ENCODE measurements at places on chromosomes 1 and 21.
A peak's percentile ranks its signal among the peaks of the same experiment; 100 is the strongest.

- peak; percentile 92 for DNase-seq
Observed at GRCh38 chr1:5983361-5984103, 8.7 kb downstream of the NPHP4 start.

GRCh38 chr1:224090116-224090515 is 23.8 kb upstream of the FBXO28 start:
- DNase-seq: no peak

- no peak for DNase-seq
Observed at GRCh38 chr1:119422631-119423030, 7.7 kb downstream of the HSD3B2 start.

GRCh38 chr1:21384620-21385019 is 55.3 kb upstream of the NBPF3 start:
- no peak for DNase-seq

DNA sequence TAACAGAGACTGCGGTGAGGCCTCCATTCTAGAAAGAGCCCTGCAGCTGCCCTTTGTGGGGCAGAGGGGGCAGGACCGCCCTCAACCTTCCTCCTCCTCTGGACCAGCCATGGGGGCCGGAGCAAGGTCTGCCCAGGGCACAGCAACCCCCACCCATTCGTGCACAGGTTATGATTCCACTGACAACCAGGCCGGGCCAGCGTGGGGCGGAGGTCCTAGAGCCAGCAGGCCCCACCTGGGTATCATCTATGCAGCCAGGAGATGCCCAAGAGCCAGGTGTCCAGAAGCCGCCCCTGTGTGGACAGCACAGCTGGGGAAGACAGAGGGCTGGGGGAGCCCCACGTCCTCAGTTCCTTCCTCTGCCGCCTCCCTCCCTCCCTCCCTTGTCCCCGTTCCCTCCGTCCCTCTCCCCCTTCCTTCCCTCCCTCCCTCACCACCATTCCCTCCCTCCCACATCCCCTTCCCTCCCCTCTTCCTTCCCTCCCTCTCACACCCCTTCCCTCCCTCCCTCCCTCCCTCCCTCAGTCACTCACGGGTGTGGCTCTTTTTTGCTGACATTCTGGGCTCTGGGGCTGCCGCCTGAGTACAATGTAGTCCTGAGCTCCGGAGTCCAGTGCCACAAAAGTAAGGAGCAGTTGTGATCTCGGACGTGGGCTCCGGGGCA is 12.3 kb downstream of the RNF223 start:
- no peak for DNase-seq

DNA sequence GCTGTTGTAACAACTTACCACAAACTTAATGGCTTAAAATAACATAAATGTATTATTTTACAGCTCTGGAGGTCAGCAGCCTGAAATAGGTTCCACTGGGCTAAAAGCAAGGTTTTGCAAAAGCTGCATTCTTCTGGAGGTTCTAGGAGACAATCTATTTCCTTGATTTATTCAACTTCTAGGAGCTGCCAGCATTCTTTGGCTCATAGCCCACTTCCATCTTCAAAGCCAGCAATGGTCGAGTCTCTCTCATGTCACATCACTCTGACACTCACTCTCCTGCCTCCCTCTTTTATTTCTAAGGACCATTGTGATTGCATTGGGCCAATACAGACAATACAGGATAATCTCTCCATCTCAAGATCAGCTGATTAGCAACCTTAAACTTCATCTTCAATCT is 15.1 kb upstream of the FOXJ3 start:
- DNase-seq: peak; percentile 3

- peak; percentile 43 for DNase-seq
Observed at GRCh38 chr1:61853583-61853982, 111.3 kb downstream of the PATJ start.

- DNase-seq: no peak
Observed at GRCh38 chr1:101111461-101111860, 85.9 kb upstream of the DPH5 start.

GRCh38 chr1:91450260-91450659 is 45.6 kb upstream of the HFM1 start:
- no peak for DNase-seq

- no peak for DNase-seq
Observed at GRCh38 chr1:102529446-102529845, 532.7 kb upstream of the OLFM3 start.

GRCh38 chr1:172239901-172240300 is 180.6 kb upstream of the C1orf105 start:
- DNase-seq: no peak

DNA sequence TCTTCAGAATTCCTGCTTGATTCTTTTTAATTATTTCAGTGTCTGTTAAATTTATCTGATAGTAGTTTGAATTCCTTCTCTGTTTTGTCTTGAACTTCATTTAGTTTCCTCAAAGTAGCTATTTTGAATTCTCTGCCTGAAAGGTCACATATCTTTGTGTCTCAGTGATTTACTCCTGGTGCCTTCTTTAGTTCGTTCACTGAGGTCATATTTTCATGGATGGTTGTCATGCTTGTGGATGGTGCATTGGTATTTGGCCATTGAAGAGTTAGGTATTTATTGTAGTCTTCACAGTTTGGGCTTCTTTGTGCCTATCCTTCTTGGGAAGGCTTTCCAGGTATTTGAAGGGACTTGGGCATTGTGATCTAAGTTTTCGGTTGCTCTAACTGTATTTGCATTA is 267.9 kb downstream of the HHAT start:
- peak; percentile 25 for DNase-seq

DNA sequence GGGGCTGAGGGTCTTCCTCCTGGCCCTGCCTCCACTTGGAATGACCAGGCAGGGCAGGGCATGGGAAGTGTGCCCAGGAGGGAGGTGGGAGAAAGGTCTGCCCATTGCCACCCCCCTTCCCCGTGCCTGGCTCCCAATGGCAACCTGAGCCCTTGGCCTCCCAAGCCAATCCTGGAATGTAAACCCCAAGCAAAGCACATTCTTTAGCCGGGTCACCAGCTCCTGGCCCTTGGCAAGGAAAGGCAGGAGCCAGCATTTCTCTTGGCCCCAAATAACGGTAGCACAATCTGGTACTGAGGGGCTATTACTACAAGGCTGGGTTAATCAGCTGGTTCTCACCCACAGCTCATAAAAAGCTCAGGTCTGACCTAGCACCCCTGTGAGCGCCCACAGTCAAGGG is 6.9 kb upstream of the NUAK2 start:
- DNase-seq: no peak

DNA sequence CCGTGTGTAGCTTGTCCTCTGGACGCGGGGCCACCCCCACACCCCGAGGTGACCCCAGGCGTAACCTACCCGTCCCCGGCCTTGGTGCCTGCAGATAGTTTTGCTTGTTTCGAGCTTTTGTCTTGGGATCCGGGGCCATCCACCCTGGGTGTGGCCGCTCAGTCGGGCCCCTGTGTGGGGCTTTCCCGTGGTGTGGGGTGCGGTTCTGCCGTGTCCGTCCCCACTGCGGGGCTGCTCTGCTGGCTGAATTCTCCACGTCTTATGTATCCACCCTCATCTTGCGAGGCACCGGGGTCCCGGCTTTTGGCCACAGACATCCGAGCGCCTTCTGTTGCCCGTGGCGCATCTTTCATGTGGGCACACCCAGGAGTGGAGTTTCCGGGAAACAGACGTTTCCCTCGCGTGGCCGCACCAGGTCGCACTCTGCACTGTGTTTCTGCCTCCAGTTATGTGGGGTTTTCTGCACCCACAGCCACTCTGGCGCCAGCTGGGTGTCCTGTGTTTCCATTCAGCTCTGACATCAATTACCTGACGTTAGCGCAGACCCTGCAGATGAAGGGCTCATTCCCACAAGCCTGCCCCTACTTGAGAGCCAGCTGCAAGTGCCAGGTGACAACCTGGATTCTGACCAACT is 64.9 kb downstream of the PRKCZ start:
- DNase-seq: no peak

DNA sequence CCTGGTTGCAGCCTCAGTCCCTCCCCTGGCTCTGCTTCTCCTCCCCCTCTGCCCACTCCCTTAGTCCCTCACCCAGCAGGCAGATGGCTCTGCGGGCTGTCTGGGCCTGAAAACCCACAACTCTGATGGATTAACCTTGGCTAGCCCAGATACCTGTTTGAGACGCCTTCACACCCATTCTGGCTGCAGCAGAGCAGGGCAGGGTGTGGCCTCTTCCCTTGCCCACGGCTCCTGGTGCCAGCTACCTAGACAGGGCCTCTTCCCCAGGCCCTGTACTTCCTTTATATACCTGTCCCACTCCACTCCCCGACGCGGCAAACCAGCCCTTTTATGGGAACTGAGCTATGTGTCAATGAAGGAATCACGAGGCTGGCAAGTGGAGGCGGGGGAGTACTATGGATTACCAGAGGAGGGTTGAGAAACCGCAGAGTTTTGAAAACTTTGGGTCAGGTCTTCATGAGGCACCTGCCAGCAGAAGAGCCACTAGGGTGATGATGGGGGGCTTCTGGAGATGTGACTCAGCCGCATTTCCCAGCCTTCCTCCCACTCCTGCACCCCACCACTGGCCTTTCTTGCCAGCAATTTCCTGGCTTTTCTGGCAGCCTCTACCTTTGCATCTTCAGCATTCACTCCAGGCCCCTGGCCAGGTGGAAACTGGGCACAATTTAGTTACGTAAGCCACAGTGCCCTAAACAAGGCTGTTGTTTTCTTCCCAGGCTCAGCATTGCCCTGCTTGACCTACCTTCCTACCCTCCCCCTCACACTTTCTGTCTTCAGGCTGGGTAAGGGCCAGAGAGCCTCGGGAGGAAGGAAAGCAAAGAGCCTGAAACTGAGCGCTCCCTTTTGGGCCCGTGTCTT is at the start of gene CHI3L1:
Gene CHI3L1 (minus strand): TSS at position 259 of the 858 bp plus-strand sequence. CDS start 81 bp downstream, at position 178.
- DNase-seq: no peak

- DNase-seq: no peak
Observed at GRCh38 chr1:214331180-214331579, 50.2 kb downstream of the SMYD2 start.

DNA sequence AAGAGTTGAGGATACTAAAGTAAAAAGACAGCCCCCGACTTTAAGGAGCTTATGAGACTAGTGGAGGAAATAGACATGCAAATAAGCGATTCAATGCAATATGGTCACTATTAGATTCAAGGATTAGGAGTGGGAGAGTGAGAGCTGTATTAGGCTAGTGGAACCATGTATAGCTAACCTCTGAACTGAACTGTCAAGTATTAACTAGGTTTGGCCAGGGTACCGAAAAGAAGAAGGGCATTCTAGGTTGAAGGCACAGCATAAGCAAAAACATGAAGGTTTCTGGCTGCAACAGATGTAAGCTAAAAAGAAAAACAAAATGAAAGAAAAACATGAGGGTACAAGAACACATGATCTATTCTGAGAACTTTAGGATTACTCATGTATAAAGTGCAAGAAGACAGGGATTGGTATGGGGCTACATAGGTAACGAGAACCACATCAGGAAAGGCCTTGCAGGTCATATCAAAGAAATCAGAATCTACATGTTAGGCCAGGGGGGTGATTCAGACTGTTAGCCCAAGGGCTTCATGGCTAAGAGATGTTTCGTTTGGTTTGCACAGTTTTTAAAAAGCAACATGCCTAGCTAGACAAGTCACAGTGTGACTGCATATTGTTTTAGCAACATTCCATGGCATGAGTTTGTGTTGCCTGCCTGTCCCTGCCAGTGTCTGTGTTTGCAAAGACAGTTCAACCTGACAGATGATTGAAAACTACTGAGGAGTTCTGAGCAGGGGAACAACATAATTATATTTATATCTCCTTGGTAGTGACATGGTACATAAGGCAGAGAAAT is 54.4 kb upstream of the HAO2 start:
- no peak for DNase-seq

GRCh38 chr1:40855513-40855912 is 6.7 kb downstream of the CITED4 start:
- no peak for DNase-seq

DNA sequence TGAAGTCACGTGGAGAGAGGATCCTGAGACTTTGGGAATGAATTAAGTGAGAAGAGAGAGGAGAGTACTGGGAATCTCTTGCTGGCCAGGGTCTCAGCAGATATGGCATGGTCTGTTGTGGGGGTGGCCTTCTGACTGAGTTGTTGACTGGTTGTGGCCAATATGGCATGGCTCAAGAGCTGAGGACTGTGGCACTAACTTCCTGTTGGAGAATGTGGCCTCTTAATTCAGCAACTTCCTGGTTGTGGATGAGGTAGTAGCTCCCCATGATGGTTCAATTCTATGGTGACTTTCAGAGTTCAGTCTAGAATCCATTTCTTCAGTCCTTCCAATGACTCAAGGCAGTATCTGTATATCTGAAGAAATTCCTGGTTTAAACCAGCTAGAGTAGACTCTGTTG is 44.7 kb upstream of the PAXBP1 start:
- no peak for DNase-seq

DNA sequence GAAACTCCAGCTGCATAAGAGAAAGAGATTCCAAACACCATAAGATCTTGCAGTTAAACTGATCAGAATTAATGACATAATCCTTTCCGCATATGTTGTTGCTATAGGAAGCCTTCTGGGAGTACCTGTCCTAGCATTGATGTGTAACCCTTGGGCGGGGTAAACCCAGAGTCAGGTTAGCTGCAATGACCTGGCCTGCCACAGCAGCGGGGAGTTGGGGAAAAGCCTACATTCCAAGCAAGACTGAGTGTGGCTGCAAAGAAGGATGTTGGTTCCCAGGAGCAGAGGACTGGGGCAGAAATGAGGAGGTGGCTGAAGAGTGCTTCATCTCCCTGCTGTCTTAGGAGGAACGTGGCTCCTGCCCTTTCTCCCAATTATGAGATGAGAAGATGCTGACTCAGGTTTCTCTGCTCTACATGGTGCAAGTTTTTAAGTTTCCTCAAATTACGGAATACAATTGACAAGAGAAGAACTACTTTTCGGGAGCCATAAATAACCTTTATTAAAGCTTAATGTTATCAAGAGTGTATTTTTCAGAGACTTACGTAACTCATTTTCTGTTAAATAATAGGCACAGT is 142.1 kb downstream of the RYR2 start:
- DNase-seq: no peak

GRCh38 chr1:116721451-116722007 is 32.7 kb upstream of the CD2 start:
- no peak for DNase-seq

DNA sequence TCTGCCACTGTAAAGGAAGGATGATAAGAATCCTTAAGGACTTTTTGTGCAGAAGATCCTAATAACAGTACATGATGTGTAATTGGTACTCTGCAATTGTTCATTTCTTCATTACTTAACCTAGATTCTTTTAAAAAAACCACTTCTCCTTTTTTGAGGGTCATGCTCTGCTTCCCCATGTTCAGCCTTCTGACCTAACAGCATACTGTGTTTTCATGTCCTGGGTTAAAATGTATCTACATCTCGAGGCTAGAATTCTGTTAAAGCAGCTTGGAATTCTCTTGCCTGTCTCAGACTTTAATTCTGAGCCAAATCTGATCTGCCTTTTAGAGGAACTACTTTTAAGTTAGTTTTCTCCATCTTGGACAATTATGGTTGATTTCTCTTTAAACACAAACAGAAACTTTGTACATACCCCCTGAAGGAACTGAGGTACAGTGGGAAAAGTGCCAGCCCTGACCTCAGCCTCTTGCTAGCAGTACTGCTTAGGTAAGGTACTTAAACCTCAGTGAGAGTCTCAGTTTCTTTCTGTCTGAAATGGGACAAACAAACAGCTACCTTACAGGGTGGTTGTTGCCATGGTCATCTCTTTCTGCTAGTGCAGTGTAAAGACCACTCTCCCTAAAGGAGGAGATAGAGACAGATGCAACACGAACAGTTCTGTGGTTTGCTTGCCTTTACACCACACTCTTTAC is 103.2 kb upstream of the DYNLT5 start:
- no peak for DNase-seq

- DNase-seq: no peak
Observed at GRCh38 chr1:229309684-229310083, 33.2 kb downstream of the CCSAP start.
